CD4-positive, alpha-beta T cell (primary cell): ENCODE measurements at places on chromosomes 1 and 21.
A peak's percentile ranks its signal among the peaks of the same experiment; 100 is the strongest.

DNA sequence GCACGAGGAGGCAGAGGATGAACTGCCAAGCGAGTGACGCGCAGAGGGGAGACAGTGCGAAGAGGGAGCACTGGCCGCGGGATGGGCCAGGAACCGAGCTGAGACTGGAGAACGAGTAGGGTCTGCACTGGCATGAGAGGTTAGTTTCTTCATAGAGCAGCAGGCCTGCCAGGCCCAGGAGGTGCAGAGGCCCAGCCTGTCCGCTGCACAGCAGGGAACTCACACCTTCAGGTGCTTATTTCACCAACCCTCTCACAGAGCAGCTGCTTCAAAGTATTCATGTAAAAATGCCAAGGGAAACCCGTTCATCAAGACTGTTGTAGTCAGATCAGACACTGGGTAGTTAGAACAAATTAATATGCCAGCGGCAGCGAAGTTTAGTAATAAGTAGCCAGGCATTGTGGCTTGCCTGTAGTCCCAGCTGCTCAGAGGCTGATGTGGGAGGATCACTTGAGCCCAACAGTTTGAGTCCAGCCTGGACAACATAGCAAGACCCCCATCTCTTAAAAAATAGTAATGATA, 144.5 kb downstream of the SLC45A1 start:
- no peak for DNase-seq

DNA sequence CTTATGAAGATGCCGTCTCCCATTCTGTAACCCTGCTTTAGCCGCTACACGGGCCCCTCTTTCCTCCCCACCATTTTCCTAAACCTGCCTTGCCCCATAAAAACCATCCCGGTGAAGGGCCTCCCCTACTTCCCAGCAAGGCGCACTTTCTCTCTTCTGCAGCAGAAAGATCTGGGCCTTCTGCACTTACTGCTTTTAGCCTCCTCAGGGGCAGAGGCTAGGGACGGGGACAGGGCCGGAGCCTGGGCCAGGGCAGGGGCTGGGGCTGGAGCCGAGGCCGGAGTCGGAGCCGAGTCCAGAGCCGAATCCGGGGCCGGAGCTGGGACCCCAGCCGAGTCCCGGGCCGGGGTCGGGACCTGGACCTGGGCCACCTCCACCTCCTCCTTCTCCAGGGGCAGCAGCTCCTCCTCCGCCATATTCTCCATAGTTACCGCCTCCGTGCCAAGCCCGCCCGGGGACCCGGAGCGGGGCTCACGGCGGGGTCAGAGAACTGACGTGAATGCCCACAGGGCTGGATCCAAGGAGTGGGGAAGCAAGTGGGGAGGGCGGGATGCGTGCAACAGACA, 382 bp downstream of the TRMT1L start:
- DNase-seq = no peak

GRCh38 chr1:218339267-218339831, 5.8 kb upstream of the TGFB2 start:
- peak; percentile 25 for DNase-seq

DNA sequence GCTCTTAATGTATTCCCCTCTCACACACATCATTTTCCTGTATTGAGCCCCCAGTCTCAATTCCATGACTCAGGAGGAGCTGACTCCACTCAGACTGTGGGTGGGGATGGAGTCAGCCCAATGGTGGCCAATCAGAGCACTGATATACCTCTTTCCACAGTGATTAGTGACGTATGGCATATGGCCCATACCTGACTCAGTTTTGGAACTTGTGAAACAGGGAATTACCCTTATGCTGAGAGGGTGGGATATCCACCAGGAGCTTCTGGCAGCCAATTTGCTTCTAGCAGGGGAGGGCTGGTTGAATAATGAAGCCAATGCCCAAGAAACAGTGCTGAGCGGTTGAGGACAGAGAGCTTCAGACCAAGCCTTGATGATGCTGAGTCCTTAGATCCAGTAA, 86.4 kb upstream of the SPATA6 start:
- DNase-seq = no peak

GRCh38 chr1:217096200-217096599, 373.0 kb upstream of the ESRRG start:
- no peak for DNase-seq

- no peak for DNase-seq
These were observed 108.9 kb downstream of the HS2ST1 start for GRCh38 chr1:87023326-87023725.

GRCh38 chr1:40783001-40783905, at the start of gene KCNQ4:
TSS of gene KCNQ4 (plus strand) at chr1:40783787. CDS start at chr1:40784094, 307 bp downstream.
- peak; percentile 38 for DNase-seq

DNA sequence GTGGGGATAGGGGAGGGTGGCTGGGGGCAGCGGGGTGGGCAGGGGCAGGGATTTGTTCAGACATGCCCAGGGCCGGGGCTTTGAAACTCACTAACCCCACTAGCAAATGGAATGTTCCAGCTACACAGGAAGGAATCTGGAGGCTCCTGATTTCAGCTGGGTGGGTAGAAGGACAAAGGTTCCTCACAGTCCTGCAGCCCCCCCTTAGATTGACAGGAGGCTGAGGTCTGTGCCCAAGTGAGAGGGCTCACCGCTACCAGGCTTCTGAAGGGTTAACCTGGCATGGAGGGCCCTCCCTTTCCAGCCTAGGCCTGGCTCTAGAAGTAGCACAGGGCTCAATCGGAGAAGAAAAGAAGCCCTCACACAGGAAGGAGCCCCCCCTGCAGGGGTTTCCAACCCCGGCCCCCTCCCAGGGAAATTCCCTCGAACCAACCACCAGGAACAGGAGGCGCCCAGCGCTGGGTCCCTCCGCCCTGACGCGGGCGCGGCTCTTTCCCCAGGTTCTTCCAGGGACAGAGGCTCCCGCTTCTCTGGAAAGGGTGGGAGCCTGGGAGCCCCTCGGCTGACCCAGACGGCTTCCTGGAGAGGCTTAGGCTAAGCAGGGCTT, 3.3 kb downstream of the EPHA2 start:
- DNase-seq = no peak

DNA sequence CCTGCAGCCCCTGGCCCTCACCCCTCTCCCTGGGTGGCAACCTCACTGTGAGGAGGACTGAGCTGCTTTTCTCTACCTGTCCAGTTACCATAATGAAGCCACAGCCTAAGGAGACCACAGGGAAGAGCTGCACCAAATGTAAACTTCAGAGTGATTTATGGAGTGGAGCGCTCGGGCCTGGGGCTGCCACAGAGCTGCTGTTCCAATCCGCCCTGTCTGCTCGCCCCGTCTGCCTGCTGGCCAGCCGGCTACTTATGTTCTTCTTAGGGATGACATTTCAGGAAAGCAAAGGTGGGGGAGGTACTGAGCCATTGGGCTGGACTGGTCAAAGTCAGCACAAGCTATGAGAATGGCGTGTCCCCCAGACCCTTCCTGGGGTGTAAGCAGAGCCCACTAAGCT, 17.9 kb downstream of the SYT6 start:
- no peak for DNase-seq

DNA sequence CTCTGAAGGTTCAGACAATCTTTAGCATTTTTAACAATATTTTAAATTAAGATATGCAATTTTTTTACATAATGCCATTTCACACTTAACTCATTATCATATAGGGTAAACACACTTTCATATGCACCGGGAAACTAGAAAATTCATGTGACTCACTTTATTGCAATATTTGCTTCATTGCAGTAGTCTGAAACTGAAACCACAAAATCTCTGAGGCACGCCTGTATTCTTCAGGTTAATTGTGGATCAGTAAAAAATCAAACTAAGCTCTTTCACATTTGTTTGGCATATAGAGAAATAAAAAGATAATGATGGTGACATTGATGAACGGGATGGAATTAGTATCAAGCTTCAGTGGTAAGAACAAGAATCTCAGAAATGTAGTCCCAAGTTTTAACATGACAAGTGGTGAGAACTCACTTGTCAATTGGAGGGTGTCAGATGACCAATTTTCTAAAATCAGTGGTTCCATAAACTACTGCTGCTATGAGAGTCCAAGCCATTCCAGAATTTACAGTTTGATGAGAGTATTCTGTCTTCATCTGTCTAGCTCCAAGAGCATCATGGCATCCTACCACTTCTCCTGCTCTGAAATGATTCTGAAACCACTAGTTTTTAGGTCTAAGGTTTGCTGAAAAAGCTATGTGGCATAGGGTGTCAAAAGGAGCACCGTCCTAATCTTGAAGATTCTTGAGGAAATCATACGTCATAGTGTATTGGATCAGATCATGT, 281.0 kb downstream of the PTPRC start:
- DNase-seq = no peak

GRCh38 chr1:84164567-84165021, 20.5 kb downstream of the PRKACB start:
- DNase-seq = no peak

GRCh38 chr1:237012788-237013383, 8.6 kb upstream of the MT1HL1 start:
- no peak for DNase-seq

DNA sequence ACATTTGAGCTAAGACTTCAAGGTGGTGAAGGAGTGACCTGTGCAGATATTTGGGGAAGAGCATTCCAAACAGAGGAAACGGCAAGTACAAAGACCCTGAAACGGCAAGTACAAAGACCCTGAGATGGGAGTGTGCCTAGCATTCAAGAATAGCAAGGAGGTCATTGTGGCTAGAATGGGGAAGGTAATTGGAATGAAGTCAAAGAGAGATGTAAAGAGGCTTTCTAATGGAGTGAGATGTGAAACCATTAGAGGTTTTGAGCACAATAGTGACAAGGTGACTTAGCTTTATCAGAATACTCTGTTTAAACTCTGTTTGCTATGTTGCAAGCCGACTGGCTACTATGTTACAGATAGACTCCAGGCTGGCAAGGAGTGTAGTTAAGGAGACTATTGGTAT, 4.4 kb downstream of the CDC7 start:
- DNase-seq = no peak

GRCh38 chr21:32887026-32887425, 115.5 kb upstream of the PAXBP1 start:
- DNase-seq = no peak

DNA sequence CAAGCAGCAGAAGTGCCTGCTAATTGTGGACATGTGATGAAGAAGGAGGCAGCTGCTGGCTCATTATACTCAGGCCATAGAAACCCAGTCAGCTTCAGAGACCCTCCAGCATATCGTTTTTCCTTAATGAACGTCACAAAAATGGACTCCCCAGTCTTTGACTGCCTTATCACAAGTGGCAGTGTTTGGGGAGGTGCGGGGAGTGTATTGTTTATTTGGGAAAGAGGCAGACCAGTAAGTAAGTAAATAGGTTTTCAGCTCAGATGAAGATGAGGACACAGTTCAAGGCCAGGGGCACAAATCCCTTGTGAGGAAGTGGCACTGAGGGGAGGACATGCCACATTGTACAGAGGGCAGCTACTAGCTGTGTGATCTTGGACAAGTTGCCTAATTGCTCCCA, 43.5 kb upstream of the NRDC start:
- no peak for DNase-seq

GRCh38 chr21:35358008-35358407, 308.9 kb upstream of the RUNX1 start:
- no peak for DNase-seq

- no peak for DNase-seq
These were observed 76.7 kb downstream of the SSBP3 start for GRCh38 chr1:54329312-54330003.

DNA sequence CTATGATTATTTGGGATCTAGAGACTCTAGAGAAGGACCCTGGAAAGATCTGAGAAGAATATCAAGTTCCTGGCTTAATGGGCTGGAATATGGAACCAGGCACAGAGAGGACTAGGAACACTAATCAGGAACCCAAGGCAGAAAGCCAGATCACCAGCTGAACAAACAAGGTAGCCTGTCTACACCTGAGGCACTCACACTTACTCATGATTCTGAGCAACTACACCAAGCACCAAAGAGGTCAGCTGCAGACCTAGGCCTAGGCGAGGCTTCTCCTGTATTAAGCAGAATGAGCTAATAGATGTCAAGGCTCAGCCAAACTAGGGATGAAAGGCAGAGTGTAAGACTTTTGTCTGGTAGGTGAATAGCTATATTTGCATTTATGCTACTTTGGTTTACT, 368.1 kb downstream of the LTN1 start:
- DNase-seq = no peak

DNA sequence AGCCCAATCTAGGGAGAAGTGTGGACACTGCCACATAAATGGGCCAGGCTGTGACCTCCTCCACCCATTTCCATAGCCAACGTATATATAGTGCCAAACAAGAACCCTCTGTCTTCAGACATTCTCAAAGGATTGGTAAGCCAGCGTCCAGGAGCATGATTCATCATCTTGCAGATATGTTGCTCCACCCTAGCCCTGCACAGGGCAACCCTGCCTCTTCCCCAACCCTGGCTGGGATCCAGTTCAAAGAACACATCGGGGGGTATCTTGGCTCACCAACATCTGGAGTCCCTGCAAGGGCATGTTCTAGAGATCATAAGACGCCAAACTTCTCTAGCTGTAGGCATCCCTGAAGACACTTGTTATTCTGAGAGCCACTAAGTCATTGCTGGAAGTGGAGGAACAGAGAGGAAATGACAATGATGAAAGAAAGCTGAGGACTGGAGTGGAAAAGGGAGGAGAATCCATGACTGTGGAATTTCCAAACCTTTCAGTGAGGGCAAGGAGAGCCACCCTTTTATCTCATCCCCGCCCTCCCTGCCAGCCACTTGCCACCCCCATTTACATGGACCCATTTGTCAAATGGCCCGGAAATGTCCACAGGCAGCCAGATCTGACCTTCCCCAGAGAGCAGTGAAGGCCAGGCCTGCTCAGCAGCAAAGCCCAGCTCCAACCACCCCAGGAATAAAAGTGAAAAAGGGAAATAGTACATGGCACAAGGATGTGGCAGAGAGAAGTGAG, 144.1 kb upstream of the CTTNBP2NL start:
- DNase-seq = no peak

DNA sequence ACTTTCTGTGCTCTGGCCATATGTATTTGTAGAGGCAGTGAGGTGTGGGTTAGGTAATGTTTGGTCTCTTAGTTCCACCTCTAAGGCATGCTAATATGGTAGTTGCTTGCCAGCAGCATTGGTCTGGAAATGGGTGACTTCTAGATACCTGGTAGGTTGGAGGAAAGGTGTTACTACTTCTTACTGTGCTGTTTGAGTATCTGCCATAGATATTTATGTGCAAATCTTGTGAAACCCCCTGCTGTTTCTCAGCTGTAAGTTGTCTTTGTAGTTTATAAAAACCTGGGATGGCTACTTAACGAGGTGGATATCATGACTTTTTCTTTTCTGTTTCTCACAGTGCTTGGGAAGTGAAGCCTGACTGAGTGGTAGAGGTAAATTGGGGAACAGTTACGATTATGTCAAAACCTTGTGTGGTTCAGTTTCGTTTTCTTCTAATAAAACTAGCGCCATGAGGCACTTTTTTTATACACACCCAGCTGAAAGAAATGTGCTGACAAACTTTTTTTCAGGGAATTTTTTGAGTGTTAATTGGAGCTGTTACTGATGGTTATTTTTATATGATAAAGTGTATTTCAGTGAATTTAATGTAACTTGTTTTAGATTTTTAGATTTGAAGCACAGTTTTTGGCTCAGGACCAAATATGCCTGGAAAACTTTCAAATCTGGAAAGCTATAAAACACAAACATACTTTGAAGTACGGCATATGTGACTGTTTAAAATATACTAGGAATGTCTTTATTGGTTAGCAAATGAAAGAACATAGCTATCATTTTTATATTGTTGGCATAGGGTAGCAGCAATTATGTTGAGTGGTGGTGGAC, 42.1 kb downstream of the CAMSAP2 start:
- DNase-seq = no peak

- DNase-seq = no peak
These were observed 24.8 kb downstream of the MTR start for GRCh38 chr1:236819856-236820255.
